ENCODE measurements at places on chromosomes 5 and 9.

GRCh38 chr5:166576323-166576722 lies 1715.1 kb upstream of the WWC1 start:
- no peak for DNase-seq

GRCh38 chr5:39928709-39929108 lies 503.9 kb upstream of the DAB2 start:
- DNase-seq = no peak

- no peak for DNase-seq
Measured at GRCh38 chr5:76363352-76364225, 39.5 kb upstream of the IQGAP2 start.

DNA sequence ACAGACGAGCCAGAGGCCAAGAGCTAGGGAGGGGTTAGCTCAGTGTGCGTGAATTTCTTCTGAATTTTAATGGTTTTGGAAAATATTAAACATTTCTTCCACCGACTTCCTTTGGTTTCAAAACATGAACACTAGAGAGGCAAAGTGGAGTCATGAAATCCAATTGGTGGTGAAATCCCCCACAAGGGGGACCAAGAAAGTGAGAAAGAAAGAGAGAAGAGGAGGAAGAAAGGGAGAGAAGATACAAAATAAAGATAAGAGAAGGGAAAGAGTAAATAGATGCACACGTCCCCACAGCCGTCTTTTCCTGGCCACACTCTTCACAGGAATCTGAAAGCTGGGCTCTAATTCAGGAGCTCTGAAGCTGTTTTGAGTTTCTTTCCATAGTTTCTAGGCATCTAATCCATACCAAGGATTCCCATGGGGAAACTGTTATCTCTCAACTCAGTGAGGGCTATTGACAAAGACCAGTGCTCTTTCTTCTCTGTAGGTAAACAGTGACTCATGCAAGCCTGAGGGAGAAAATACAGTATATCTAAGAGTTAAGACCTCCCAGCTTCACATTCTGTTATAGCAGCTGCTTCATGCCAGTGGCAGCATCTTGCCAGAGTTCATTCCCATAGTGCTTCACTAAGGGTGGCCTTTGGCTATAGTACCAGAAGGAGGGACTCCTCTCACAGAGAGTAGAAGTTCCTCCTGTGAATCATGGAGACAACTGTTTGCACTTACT lies 115.8 kb upstream of the LIFR start:
- no peak for DNase-seq

DNA sequence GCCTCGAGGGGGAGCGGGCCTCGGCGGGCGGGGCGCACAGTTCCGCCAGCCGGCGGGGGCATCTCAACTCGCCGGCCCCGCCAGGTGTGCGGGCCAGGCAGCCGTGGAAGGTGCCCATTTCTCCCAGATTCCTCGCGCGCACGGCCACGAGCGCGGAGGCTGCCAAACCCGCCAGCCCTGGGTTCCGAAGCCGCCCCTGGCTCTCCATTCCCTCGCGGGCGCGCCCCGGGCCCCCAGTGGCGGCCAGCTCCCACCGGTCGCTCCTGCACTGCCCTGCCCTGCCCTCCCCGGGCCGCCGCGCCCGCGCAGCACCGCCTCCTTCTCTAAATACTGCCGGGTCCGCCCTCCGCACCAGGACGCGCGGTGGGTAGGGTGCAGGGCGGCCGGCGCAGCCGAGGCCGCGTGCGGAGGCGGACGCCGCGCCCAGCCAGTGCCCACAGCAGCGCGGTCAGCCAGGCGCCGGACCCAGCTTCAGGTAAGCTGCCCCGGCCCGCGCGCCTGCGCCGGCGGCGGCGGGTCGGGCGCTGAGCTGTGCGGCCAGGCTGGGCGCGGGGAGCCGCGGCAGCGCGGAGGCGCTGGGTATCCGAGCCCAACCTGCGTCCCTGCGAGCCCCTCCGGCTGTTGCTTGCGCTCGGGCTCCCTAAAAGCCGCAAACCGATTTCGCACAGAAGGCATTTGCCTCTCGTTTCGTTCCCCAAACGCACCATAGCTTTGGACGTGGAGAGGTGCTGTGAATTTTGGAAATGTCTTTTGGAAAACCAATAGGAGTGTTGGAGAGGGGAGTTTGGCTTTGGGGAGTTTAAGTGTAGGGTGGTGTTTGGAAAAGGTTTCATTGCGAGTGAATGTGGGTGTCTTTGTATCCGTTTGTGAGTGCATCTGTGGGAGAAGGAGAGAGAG lies at the start of gene TMEM171:
TMEM171 (plus strand) TSS at position 354 of the 897 bp plus-strand sequence. CDS start 2,799 bp downstream, outside the sequence.
- peak; percentile 3 for DNase-seq

GRCh38 chr9:18626046-18626698 lies 152.2 kb downstream of the ADAMTSL1 start:
- no peak for DNase-seq

GRCh38 chr9:12698266-12698665 lies 5.1 kb downstream of the TYRP1 start:
- no peak for DNase-seq

GRCh38 chr9:73001860-73002259 lies 49.0 kb upstream of the ALDH1A1 start:
- no peak for DNase-seq

- DNase-seq = no peak
Measured at GRCh38 chr5:167304834-167305469, 986.5 kb upstream of the WWC1 start.
